Liver (tissue), 10 donors: ENCODE measurements at places on chromosomes 11 and 22.

DNA sequence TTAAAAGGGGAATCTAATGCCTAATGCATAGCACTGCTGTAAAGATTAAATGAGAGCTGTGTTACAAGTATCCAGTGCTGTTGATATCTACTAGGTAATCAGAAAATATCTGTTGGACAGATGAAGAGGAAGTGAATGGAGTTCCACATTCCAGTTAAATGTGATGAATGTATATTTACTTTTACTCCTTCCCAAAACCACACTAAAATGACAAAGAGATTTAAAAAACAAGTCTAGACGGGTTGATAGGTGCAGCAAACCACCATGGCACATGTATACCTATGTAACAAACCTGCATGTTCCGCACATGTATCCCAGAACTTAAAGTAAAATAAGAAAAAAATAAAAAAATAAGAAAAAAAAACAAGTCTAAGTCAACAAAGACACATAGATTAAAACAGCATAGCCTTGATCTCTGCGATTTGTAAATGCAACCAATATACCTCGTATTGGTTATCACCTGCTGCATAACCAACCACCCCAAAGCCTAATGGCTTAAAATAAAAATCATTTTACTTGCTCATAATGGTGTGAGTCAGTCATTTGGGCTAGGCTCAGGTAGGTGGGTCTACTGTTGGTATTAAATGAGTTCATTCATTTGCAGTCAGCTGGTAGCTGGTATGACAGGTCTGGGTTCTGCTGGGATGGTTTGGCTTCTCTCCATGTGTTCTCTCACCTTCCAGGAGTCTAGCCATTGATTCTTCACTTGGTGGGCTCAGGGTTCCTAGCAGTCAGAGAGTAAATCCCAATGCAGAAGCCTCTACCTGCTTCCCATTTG, 39.7 kb upstream of the SLC6A5 start:
- DNase-seq, result no peak
- no peak overlapping the region for H3K27ac ChIP-seq
- H3K4me1 ChIP-seq, result no peaks in the 10 kb centered on the region

GRCh38 chr22:31857247-31857646, 87.1 kb upstream of the YWHAH start:
- peaks cover 13% of the 10 kb centered on the region for H3K36me3 ChIP-seq
- DNase-seq, result no peak
- H3K27ac ChIP-seq, result no peak overlapping the region
- H3K4me1 ChIP-seq, result no peaks in the 10 kb centered on the region
- no peaks in the 10 kb centered on the region for H3K27me3 ChIP-seq
- H3K4me3 ChIP-seq, result no peak overlapping the region

DNA sequence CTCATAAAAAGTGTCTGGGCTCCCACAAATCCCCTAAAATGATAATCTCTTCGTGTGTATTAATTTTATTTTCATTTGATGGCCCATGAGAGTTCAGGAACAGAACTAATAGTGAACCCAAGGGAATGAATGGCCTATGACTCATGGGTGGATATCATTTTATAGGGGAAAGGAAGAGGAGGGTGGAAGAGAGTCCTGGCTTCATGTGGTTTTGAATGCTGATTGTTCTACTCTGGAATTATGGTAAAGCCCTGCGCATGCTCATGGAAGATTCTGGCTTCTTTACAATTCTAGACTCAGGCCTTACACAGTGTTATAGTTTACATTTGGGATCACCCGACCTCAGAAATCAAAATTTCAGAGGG, 35.2 kb downstream of the MAML2 start:
- H3K36me3 ChIP-seq, result no peaks in the 10 kb centered on the region
- H3K4me1 ChIP-seq, result no peaks in the 10 kb centered on the region
- peak overlapping the region; percentile 79 for H3K27ac ChIP-seq
- no peaks in the 10 kb centered on the region for H3K27me3 ChIP-seq

GRCh38 chr11:95536047-95536690, 253.4 kb downstream of the FAM76B start:
- no peaks in the 10 kb centered on the region for H3K27me3 ChIP-seq
- no peaks in the 10 kb centered on the region for H3K4me1 ChIP-seq
- no peak for DNase-seq
- H3K36me3 ChIP-seq, result no peaks in the 10 kb centered on the region
- no peak overlapping the region for H3K4me3 ChIP-seq

- H3K4me1 ChIP-seq, result peaks cover 12% of the 10 kb centered on the region
- no peak overlapping the region for H3K27ac ChIP-seq
- no peak for DNase-seq
- H3K4me3 ChIP-seq, result no peak overlapping the region
- peaks cover 7% of the 10 kb centered on the region for H3K27me3 ChIP-seq
These were observed 666 bp downstream of the NELL1 start for GRCh38 chr11:20669820-20670684.

GRCh38 chr11:74739546-74740270, 8.5 kb upstream of the CHRDL2 start:
- H3K27ac ChIP-seq, result no peak overlapping the region
- H3K4me1 ChIP-seq, result no peaks in the 10 kb centered on the region
- no peaks in the 10 kb centered on the region for H3K27me3 ChIP-seq
- no peak overlapping the region for H3K4me3 ChIP-seq
- DNase-seq, result peak; percentile 47

- no peak overlapping the region for H3K27ac ChIP-seq
- H3K27me3 ChIP-seq, result no peaks in the 10 kb centered on the region
- H3K36me3 ChIP-seq, result no peaks in the 10 kb centered on the region
- peaks cover 3% of the 10 kb centered on the region for H3K4me1 ChIP-seq
These were observed 2.4 kb downstream of the DRD4 start for GRCh38 chr11:639332-639955.

GRCh38 chr11:102831489-102832440, 11.6 kb downstream of the MMP3 start:
- H3K27ac ChIP-seq, result peak overlapping the region; percentile 12
- H3K4me1 ChIP-seq, result no peaks in the 10 kb centered on the region
- no peaks in the 10 kb centered on the region for H3K36me3 ChIP-seq
- DNase-seq, result peak; percentile 47
